ENCODE measurements at places on chromosomes 12 and 14.

DNA sequence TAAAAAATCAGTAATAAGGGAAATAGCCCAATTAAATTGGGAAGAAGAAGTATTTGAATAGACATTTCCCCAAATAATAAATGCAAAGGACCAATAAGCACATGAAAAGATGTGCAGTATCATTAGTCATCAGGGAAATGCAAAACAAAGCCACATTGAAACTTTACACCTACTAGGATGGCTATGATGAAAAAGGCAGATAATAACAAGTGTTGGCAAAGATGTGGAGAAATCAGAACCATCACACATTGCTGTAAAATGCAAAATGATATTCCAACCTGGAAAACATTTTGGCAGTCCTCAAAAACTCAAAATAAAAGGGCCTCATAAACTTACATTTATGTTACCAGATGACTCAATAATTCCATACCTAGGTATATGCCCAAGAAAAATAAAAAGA, 131.1 kb upstream of the G2E3 start:
- no peak for DNase-seq

GRCh38 chr14:90756755-90757345, 59.4 kb downstream of the TTC7B start:
- DNase-seq, result no peak

DNA sequence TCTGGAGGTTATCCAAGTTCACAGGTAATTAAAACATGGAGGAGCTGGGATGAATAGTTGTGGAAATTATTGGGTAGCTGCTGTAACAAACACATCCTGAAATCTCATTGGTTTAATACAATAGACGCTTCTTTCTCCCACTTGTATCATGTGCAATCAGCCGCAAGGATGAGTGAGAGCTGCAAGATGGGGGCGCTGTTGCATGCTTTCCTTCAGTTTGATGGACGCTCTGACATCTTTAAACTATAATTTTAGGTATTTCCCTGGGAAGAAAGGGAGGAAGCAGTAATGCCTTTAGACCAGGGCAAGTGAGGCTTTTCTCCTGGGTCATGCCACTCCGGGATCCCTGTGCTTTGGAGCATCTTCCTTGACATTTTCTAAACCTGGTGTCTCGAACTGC, 178.7 kb downstream of the PAWR start:
- DNase-seq, result no peak

DNA sequence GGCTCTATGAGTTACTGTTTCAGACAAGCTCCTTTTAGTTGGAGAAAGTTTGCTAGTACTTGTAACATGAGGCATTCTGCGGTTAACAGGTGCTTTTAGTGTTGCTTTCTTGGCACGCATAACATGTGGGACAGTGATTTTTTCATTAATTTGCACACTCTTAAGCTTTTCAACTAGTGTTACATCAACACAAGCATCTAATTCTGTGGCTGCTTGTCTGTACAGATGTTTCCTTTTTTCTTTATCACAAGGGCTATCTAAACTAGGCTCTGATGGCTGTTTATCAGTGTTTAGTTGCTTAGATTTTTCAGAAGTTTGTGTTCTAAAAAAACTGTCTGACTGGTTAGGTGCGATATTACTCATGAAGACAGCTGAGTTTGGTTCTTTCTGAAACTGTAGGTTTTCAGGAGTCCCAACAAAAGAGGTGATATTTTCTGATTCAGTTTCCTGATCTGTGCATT, 120.1 kb downstream of the RALGAPA1 start:
- DNase-seq, result no peak

- no peak for DNase-seq
Observed at GRCh38 chr14:103657471-103657870, 28.5 kb downstream of the KLC1 start.

DNA sequence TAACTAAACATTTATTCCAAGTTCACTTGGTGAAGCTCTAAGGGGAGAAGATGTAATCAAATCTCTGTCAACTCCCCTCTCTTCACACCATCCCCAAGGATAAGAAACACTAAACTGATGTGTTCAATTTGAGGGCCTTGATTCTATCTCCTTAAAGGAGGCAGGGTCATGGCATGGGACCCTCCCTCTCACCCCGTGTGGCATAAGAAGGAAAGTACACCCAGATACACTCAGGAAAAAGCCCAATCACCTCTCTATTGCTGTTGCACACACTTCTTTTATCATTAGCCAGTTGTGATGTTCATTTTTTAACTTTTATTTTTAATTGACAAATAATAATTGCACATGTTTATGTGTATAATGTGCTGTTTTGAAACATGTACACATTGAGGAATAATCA, 35.1 kb downstream of the WASHC3 start:
- no peak for DNase-seq

DNA sequence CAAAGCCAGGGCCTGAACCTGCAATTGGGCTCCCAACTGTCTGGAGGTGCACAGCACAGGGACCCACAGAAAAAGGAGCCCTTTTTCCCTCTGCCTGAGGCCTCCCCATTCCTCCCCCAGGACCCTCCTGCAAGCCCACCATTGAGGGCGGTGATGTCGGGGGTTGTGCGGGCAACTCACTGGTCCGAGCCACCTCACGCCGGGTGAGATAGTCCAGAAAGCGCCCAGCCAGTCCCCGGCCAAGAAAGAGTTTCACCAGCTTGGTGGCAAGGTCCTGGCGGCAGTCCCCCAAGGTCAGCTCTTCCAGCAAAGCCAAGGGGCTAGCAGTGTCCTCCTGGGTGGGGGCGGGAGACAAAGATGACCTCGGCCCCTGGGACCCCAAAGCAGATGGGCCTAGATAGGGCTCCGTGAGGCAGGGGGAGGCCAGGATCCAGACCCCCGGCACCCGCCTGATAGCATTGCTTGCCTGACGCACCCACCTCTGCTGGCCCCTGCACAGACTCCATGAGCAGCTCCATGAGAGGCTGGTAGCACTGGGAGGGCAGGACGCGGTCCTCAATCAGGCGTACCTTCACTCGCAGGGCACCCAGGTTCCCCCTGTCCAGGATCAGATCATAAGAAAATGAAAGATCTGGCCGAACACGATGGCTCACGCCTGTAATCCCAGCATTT, 20.0 kb downstream of the RASAL1 start:
- DNase-seq, result no peak

DNA sequence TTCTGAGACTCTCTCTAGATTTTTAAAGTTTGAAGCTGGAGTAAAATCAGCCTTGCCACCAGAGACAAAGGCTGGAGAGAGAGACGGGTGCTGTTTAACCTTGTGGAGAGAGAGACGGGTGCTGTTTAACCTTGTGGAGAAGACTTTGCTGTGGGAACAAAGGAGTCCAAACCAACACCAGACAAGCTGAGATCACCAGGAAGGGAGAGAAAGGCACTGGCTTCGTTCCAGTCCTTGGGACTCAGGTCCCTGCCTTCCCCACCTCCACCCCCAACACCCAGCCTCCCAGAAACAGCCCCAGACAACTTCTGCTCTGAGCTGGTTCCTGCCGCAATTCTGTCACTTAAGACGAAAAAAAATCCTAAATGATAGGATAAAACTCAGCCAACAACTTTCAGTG, 1389.3 kb downstream of the AACS start:
- no peak for DNase-seq

GRCh38 chr12:104414581-104415341, 42.0 kb upstream of the CHST11 start:
- no peak for DNase-seq

DNA sequence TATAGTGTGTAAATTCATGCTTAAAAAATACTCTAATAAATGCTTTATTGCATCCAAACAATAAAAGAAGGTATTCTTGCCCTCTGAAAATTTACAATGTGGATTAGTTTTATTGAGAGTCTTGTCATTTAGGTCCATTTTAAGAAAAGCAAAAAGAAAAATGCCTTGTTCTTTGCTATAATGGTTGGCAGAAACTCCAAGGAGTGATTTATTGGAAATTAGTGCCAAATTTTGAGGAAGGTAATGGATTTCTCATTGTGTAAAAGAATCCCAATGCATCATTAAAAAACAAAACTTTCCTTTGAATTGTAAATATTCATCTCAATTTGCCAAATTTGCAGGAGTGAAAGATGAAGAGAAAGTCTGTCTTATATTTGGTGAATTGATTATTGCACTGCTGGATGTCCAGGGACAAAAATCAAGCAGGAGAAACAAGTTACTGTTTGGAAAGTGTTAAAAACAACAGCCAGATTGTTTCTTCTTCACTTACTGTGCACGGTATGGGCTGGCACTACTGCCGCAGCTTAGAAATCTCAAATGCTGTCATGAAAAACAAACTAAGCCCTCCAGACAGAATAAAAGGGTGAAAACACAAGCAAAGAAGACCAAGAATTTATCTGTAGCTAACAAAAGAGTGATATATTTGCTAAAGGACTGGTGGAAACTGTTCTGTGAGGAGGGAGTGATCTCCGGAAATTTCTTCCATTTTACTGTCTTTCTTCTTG, 511.7 kb downstream of the TMTC2 start:
- DNase-seq, result no peak

DNA sequence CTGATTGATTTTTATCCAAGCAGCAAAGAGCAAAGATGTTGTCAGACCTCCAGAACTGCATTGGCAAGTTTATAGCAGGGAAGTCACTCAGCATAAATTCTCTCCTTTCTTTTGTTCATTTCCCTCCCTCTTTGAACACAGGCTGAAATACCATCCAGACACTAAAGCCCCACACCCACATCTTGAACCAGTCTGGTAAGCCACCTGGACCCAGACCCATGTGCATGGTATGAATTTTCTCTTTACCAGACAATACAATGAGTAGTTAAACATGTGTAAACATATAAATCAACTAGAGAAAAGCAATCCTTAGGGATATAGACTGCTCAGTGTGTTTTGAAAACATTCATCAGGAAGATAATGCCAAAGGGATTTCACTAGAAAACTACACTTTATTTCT, 488.3 kb upstream of the FLRT2 start:
- no peak for DNase-seq

- DNase-seq, result no peak
Observed at GRCh38 chr12:116538682-116539305, 20.4 kb upstream of the MAP1LC3B2 start.

DNA sequence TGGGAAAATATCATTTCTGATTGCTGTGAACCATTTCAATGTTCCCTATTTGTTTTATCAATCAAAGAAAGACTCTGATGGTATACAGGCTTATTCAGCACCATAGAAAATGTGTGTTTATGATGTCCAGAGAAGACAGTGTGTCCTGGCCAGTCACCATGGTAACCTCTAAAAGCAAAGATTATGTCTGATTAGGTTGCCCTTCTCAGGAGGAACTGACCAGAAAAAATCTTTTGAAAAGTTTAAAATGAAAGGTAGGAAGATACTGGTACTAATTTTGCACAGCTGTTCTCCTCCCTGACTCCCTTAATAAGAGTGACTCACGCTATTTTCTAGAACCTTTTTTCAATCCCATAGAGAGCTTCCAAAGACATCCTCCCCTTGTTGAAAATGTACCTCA, 391.8 kb upstream of the DCN start:
- DNase-seq, result no peak

GRCh38 chr14:90457186-90457585, 60.4 kb downstream of the CALM1 start:
- DNase-seq, result no peak

GRCh38 chr12:65958456-65958855, 134.2 kb downstream of the HMGA2 start:
- DNase-seq, result no peak

GRCh38 chr14:103628221-103628683, 759 bp upstream of the KLC1 start:
- no peak for DNase-seq

- DNase-seq, result no peak
Observed at GRCh38 chr14:96158735-96159134, 45.9 kb upstream of the BDKRB2 start.

- no peak for DNase-seq
Observed at GRCh38 chr14:51554339-51554920, 97.3 kb upstream of the FRMD6 start.

GRCh38 chr14:76810953-76811400, 1.7 kb downstream of the ANGEL1 start:
- DNase-seq, result no peak

GRCh38 chr12:46521145-46521544, 148.6 kb upstream of the SLC38A2 start:
- no peak for DNase-seq

DNA sequence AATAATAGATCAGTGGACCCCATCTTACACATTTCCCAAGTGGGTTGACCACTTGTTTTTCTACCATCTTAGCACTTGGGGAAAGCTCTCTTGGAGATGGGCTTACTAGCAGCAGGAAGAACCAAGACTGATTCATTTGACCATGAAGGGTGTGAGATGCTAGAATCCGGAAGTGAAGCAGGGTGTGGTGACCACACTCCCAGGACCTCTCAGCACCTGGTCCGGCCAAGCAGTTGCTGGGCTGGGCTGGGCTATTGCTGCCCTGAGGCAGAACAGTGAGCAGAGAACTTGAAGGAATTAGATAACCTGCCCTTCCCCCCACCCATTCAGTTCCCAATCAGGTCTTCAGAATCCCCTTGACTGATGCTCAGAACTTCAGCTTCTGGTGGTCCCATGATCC, 24.4 kb downstream of the ADCY6 start:
- DNase-seq, result no peak

DNA sequence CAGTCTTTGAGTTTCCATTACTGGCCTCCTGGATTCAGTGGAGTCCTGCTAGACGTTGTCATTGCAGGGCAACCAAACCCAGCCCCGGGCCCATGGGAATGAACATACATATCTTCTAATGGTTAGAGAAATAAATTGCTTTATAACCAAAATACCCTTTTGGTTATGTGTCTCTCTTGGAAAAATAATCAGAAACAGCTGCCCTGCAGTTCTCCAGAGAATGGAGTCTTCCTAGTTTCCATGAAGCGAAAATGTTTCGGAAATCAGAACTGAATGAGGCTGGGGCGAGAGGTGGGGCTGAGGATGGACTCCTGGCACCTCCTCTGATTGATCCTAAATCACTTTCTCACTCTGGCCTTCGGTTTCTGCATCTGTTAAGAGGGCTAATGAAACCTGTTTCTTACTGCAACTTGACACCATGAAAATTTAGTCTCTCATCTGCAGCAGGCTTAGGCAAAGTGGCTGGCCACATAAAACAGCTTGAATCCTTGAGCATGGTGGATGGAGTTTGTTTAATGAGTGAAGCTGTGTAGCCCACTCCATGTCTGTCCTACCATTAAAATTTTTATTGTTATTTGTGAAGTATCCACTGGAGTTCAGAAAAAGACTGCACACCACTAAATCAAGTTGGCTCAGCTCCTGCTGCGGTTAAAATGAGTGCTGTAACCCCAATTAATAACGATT, 198.9 kb downstream of the CACNA1C start:
- DNase-seq, result no peak

DNA sequence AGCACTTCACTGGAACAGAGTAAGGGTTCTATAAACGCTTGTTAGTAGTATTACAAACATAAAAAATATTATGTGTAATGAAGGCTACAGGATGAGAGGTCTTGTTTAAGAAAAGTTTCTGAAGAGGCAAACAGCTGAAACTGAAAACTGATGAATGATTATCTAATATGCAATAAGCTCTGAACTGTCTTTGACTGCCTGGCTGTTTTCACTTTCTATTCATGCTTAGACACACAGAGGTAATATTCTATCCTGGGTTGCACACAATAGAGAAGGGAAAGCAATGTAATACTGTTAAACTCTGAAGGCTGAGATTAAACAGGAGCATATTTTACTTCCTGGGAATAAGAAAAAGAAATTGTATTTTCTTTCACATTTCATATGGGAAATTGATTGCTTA, 251.3 kb downstream of the ALX1 start:
- DNase-seq, result no peak
